ENCODE measurements at places on chromosomes 2 and 18.

GRCh38 chr2:53784436-53784835 lies 2.3 kb downstream of the ASB3 start:
- no peak for DNase-seq

- peak; percentile 79 for DNase-seq
Measured at GRCh38 chr2:108243566-108243965, 3.8 kb downstream of the SULT1C3 start.

- no peak for DNase-seq
Measured at GRCh38 chr2:63849381-63850203, 7.9 kb downstream of the UGP2 start.

- no peak for DNase-seq
Measured at GRCh38 chr2:172938713-172939375, 136.8 kb upstream of the MAP3K20 start.

DNA sequence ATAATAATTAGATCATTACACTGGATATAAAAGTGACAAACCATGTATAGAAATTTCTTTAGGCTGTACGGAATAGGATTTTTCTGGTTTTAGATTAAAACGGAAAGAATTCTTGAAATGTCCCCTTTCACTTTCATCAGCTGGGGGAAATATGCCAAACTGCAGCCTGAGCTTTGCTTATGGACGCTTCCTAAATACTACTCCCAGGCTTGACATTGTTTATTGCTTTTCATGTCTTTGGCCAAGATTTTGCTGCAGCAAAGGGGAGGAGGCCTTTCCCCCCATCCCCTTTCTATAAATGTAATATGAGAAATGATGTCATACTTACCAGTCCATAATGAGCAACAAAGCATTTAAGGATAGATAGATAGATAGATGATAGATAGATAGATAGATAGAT lies 158.4 kb downstream of the MAP2 start:
- no peak for DNase-seq

DNA sequence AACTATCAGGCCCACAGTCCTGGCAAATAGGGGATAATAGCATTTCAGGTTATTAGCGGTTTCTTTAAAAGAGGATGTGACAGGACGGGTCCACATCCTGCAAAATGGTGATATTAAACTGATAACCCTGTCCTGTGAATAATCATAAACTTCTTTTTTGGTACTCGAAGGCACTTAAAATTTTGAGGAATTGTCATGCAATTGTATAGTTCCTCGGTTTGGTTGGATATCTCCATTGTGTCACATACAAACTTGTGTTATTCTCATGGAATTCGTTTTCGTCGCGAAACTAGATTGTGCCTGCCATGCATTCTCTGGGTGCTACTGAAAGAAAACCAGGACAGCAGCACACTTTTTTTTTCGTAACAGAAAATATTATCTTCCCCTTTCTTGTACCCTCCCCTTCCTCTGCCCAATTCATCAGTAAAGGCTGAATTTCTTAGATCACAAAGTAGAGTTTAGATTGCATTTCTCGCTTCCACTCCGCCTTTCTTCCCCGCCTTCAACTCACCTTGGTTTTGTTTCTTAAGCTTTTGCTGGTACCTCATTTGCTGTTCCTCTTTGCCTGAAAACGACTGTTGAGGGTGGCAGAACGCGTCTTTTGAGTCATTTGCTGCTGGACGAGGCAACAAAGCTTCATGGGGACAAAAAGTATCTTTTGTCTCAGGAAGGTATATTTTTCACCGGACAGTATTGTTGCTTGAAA lies 1.3 kb downstream of the CERS6 start:
- no peak for DNase-seq

DNA sequence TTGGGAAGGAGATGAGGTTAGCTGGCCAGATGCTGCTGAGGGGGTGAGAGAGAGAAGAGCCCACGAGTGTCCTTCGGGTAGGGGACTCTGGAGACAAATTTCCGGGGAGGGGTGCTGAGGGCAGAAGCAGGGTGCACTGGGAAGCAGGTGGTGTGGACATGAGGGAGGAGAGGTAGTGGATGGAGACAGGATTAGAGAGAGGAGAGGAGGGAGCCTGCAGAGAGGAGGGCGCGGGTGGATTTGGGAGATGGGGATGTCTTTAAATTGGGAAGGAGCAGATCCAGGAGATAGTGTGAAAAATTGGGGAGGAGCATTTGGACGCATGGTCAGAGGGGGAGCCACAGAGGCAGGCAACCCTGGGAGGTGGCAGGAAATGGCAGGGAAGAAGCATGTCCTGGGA lies 154.7 kb downstream of the DYSF start:
- no peak for DNase-seq

DNA sequence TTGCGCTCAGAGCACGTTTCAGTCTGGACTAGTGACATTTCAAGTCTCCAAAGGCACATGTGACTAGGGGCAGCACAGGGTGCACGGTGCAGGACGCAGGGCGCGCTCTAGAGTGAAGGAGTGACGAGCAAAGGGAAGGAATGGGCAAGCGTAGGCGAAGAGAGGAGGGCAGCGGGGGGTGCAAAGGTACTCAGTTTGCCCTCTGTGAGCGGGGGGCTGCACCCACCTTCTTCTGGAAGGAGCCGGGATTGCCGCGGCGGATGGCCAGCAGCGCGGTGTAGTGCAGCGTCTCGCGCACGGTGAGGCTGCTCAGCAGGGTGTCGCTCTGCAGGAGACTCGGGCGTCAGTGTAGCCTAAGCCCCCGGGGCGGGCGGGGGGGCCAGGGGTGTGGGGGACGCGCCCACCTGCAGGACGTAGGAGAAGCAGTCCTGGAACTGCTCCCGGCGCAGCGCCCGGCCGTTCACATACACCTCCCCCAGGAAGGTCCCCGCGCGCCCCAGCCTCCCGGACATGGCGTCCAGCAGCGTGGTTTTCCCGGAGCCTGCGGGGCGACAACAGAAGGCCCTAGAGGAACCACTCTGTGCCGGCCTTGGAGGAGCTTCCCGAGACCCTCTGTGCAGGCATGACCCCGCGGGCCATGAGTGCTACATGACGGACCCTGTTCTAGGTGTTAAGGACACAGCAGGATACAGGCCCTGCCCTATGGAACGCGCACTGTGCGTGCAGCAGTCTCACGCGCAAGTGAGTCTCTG lies 6.9 kb downstream of the ABCG5 start:
- DNase-seq = no peak

DNA sequence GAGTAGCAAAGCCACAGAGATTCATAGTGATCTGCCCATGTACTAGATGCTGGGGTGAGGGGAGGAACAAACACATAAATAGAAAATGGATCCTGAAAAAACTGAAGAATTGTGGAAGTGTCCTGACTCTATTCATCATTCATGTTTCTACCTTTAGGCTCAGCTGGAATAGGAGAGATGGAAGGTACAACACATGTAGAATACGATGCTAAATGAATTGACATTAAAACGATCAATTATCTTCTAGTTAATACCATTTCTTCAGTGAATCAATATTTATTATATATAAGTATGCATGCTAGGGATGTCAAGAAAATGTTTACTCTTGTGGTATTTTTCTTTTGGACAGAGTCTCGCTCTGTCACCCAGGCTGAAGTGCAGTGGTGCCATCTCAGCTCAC lies 159.1 kb downstream of the IRS1 start:
- DNase-seq = no peak

- no peak for DNase-seq
Measured at GRCh38 chr2:57597940-57598339, 448.7 kb upstream of the VRK2 start.

GRCh38 chr2:234308813-234309195 lies 188.1 kb downstream of the ARL4C start:
- peak; percentile 84 for DNase-seq

GRCh38 chr2:118980022-118980421 lies 38.0 kb downstream of the MARCO start:
- no peak for DNase-seq

DNA sequence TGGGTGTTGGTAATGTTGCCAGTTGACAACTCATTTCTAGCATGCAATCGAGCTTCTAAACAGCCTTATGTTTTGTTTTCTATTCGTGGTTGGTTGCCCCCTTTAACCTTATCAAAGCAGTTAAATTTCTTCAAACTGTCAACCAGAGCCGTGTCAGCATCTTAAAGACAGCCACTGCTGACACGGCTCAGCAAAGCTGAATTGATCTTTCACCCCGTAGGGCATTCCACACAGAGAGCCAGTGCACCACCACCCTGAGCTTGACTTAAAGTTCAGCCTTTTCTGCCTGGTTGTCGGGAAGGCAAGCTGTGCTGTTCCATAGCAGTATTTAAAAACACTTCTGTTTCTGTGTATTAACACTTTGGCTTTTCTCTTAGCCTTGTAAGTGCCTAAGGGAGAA lies 355.0 kb upstream of the CHST9 start:
- DNase-seq = no peak

DNA sequence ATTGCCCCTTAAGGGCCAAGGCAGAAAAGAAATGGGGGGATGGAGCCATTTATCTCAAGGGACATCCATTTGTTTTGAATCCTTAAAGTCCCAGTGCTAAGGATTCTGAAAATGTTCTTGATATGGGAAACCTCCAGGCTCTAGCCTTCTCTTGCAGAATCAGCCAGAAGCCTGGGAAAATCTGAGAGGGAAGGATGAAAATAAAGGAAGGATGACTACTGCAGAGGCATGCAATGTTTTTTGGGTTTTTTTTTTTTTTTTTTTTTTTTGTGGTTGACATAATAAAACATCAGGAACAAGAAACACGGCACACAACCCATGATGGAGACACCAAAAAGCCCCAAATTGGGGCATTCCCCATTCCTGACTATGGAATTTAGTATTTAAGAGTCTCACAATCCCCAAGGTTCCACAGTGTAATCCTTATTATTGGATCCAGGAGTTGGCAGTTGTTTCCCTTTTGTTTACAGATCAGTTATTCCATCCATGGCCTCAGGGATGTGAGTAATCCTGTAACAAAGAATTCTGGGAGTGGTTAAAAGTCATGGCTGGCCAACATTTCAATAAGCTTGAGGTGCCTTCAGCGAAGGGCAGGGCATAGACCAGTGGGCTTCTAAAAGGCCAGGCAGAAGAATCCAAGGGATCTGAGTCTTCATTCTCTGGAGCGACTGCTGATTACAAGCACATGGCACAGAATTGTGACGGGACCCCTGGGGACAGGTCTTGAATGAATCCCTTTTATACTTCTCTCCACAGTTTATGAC lies 337.5 kb downstream of the GULP1 start:
- DNase-seq = peak; percentile 93

DNA sequence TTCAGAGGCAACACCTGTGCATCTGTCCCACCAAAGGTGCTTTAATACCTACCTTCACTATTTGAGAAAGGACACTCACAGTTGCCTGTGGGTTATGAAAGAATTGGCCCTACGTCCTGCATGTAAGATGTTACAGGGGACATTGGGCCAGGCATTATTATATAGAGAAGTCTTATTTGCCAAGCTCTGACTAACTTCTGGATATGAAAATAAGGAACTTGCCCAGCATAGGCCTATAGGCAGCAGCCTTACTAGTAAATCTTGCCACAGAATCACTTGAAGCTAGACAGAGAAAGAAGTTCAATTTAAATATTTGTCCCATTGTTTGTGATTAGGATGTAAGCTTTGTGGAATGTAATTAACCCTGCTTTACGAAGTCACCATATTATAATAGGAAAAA lies 41.7 kb downstream of the NLRC4 start:
- DNase-seq = no peak

GRCh38 chr2:167925758-167926157 lies 321.6 kb downstream of the STK39 start:
- DNase-seq = no peak

GRCh38 chr2:27720004-27720551 lies 51.4 kb upstream of the MRPL33 start:
- DNase-seq = peak; percentile 98

DNA sequence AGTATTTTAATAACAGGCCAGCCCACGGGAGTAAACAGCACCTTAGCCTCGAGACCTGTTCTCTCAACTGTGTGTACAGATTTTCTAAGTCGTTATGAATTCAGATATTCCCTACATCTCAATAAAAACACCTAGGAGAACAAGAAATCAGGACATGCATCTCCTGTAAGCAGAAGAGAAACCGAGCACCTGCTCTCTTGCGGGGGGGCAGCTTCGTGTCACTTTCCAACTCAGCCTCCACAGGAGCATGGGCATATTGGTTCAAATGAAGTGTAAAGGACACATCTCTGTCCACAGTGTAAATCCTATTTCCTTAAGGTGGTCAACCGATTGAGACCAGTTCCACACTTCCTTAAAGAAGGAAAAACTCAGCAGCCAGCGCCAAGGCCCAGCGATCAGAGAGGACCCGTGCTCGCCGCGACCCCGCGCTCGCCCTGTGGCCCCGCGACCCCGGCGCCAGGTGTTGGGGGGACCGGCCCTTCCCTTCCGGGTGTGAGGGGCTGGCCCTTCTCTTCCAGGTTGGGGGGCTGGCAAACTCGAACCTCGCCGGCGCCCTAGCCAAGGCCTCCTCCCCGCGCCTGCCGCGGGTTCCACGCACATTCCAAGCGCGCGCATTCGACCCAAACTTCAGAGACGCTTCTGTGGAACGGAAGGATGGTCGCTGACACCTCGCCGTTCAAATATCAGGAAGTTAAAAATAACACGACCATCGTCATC lies 652 bp downstream of the SH3YL1 start:
- DNase-seq = no peak

GRCh38 chr2:51263951-51264350 lies 232.0 kb upstream of the NRXN1 start:
- peak; percentile 7 for DNase-seq

- no peak for DNase-seq
Measured at GRCh38 chr2:42049221-42050009, 1.6 kb downstream of the PKDCC start.

GRCh38 chr2:162018530-162018929 lies 55.5 kb downstream of the DPP4 start:
- DNase-seq = no peak

- DNase-seq = peak; percentile 75
Measured at GRCh38 chr2:9554921-9555296, 721 bp downstream of the ADAM17 start.

- DNase-seq = no peak
Measured at GRCh38 chr2:12219761-12220160, 473.3 kb downstream of the LPIN1 start.

GRCh38 chr2:28972778-28973335 lies 8.2 kb upstream of the TOGARAM2 start:
- DNase-seq = peak; percentile 50

- peak; percentile 35 for DNase-seq
Measured at GRCh38 chr2:27255660-27256059, 7.2 kb downstream of the SLC30A3 start.

DNA sequence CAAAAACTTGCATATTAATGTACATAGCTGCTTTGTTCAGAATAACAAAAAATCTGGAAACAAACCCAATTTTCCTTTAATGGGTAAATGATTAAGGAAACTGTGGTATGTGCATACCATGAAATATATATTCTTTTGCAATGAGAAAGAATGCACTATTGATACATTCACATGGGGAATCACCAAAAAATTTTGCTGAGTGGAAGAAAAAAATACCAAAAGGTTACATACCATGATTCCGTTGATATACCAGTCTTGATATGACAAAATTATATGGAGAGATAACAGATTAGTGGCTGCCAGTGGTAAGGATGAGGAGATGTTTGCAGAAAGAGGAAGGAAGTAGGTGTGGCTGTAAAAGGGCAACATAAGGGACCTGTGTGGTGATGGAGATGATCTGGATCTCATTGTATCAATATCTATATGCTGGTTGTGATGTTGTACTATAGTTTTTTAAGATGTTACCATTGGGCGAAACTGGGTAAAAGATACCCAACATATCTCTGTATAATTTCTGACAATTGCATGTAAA lies 54.6 kb upstream of the BCL2L11 start:
- DNase-seq = no peak

Data from bronchial epithelial cell (primary cell).